ENCODE measurements at places on chromosomes 12 and 14.

GRCh38 chr14:46596236-46596635, 55.3 kb downstream of the RPL10L start:
- DNase-seq: no peak

DNA sequence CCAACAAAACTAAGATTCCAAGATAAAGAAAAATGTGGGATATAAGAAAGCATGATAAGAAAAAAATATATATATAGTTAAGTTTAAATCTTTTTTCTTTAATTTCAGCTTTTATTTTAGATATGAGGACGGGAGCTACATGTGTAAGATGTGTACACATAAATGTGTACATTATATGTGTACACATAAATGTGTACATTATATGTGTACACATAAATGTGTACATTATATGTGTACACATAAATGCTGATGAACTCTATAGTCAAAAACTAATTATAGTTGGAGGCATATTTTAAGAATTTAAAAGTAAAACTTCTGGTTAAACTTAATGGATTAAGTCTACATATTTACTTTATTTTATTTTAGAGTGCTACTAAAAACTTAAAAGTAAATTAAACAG, 123.6 kb downstream of the BTG1 start:
- no peak for DNase-seq

DNA sequence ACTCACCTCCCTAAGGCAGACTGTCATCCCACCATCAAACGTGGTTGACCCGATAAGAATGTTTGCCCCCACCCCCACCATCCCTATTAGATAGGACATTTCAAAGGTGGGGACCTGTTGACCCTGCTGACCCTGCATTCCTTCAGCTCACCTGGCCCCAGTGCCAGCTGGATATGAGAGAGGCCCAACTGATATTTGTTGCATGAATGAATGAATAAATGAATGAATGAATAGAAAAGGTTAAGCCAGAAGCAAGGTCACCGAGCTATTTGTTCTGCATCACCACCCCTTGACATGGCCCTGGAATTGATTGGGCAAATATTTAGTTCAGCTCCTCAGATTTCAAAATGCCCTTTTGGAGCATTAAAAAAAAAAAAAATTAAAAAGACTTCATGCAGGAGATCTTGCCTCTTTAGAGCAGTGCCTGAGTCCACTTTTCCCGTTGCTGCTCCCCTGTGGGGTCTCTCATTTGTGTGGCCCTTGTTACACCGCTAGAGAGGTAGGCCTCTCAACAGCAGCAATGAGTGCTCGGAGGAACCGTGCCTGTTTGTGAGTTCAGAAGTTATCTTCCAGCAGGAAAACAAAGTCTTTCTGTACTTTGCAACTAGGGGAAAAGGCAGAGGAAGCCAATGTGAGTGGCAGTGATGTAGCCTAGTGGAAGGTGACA, 8.5 kb upstream of the SERPINA5 start:
- no peak for DNase-seq

GRCh38 chr12:107242189-107242588, 148.8 kb upstream of the CRY1 start:
- no peak for DNase-seq

GRCh38 chr14:65164825-65165135, 62.5 kb upstream of the MAX start:
- DNase-seq: no peak

GRCh38 chr12:88720785-88721650, 140.7 kb upstream of the KITLG start:
- no peak for DNase-seq

DNA sequence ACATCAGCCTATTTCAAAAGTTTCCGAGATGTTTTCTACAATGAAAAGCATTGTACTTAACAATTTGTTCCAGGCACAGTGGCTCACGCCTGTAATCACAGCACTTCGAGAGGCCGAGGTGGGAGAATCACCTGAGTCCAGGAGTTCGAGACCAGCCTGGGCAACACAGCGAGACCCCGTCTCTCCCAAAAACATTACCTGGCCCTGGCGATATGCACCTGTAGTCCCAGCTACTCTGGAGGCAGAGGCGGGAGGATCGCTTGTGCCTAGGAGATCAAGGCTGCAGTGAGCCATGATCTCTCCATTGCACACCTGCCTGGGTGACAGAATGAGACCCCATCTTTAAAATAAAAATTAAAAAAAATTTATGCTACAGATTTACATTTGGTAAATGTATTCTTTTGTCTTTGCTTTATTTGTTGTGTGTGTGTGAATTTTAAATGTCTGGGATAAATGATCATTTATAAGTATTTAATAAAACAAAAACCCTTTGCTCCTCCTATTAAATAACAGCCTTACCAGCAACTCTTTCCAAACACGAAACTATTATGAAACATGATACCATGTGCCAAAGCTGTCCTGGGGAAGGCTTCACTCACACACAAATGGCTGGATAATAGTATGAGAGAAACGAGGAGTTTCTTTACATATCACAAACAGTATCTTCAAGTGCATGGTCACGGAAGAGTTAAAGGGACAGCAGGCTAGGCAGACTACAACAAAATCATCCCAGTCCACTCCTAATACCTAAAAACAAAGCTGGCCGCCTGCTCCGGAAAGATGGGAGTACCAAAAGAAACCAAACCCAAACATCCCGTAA, 1.1 kb downstream of the ATXN3 start:
- no peak for DNase-seq

- DNase-seq: no peak
Observed at GRCh38 chr12:65229441-65229840, 49.0 kb upstream of the MSRB3 start.

- DNase-seq: no peak
Observed at GRCh38 chr12:54129028-54129903, 59.5 kb downstream of the SMUG1 start.

GRCh38 chr12:109385339-109386058, 37.8 kb downstream of the MYO1H start:
- DNase-seq: no peak

Measured in central memory CD4-positive, alpha-beta T cell (primary cell).